ENCODE measurements at places on chromosomes 11 and 22.

DNA sequence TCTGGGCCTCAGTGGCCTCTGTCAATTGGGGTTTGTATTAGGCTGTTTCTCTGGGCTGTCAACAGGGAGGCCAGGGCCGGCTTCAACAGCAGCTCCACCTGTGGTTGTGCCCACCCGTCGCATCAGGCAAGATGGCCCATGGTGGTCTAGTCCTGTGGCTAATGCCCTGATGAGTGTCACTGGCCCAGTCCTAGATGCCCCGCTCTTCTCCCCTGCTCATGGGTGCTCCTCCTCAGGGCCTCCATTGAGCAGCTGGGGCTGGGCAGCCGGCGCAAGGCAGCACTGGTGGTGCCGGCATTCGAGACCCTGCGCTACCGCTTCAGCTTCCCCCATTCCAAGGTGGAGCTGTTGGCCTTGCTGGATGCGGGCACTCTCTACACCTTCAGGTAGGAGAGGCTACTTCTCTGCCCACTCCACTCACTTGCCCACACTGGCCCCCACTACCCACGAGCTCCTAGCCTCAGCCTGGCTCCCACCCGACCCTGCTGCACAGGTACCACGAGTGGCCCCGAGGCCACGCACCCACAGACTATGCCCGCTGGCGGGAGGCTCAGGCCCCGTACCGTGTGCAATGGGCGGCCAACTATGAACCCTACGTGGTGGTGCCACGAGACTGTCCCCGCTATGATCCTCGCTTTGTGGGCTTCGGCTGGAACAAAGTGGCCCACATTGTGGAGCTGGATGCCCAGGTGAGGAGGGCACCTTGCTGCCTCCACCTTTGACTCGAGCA, 5.4 kb downstream of the LARGE2 start:
- DNase-seq, result no peak

DNA sequence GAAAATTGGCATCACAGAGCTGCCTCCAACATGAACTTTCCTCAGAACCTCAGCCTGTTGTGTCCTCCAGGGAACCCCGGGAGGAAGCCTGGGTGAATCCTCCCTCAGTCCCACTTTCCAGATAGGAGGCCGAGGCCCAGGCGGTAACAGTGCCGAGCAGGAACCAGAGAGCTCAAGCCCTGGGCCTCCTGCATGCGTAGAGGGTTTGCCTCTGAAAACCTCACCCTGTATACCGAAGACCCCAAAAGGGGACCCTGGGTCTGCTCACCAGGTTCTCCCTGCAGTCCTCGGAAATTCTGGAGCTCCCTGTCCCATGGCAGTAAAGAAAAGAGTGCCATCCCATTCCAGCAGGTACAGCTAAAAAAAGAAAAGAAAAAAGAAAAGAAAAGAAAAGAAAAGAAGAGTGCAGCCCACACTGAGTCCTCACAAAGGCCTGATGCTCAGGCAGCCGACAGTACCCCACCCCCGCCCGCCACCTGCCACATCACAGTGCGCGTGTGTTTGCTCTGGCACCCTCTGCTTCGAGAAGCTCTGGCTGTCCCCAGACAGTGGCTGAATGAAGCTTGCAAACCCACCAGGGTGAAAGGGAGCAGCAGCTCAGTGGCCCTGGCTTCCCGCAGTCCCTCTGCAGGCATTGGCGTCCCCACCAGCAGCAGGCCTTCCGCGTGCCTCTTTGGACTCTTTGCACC, 28.4 kb upstream of the FADD start:
- no peak for DNase-seq

DNA sequence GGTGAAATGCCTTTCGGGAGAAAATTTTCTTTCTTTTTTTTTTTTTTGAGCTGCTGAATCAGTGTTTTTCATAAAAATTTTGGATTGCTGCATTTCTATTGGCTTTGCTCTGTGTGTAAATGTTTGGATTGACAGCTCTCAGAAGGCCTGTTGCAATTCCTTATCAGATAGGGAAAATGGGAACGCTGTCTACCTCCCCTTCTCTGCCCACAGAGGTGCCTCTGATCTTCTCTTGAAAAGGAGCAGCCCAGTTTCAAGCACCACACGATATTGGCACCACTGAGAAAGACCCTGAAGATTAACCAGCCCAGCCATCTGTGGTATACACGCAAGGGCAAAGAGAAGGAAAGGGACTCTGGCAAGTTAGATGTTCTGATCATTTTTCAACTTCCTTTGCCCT, 1272.2 kb downstream of the LRRC4C start:
- DNase-seq, result no peak

GRCh38 chr11:126405906-126406305, 50.4 kb downstream of the ST3GAL4 start:
- no peak for DNase-seq

DNA sequence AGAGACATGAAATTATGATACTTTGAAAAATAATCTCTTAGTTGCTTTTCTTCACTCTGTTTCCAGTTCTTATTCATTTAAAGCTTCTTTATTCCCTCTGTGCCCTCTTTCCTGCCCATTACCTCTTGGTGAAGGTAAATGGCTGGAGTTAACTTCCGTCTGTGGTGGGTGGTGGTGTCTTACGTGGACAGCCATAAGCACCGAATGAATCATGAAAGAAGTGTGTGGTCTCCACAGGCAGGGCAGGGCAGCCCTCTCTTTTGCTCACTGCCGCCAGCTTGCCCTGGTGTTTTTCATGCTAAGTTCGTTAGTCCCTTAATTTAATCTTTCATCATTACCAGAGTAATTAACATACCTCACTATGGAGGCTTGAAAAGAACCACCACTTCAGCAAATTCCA, 98.7 kb upstream of the SORL1-AS1 start:
- no peak for DNase-seq

DNA sequence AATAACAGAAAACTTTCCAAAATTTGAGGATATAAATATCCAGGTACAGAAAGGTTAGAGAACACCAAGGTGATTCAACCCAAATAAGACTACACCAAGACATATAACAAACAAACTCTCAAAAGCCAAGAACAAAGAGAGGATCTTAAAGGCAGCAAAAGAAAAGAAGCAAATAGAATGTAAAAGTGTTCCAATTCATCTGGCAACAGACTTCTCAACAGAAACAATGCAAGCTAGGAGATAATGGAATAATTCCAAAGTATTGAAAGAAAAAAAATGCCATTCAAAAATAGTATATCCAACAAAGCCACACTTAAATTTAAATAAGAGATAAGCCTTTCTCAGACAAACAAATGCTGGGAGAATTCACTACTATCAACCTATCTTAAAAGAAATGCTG, 153.0 kb upstream of the FAT3 start:
- DNase-seq, result no peak

DNA sequence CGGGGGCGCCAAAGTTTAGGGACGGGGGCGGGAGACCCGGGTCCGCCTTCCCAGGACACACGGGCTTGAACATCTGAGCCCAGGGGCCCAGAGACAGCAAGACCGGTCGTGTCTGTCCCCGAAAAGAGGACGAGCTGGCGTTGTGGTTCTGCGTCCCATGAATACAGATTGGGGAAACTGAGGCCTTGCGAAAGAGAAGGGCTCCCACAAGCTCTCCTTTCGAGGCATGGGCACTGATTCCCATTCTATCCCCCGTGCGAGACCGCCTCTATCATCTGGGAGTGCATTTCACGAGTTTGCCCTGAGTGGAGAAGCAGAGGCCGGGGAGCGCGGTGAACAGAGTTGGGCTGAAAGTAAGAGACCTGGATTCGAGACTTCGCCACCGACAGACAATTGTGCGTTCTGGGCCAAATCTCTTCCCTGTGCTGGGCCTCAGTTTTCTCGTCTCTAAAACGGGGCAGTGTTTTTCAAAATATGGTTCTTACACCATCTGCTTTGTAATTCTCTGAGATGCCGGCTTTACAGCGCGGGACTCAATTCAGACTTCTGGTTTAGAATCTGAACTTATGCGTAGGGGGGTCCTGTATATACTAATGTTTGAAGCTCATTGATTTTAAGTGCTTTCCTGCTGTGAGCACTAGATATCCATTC, 471 bp downstream of the RNF185 start:
- no peak for DNase-seq

- no peak for DNase-seq
Measured at GRCh38 chr11:121665206-121665838, 212.6 kb upstream of the SORL1-AS1 start.

- DNase-seq, result no peak
Measured at GRCh38 chr22:44947049-44947448, 62.8 kb downstream of the PHF21B start.

GRCh38 chr22:20466659-20467379, 28.8 kb downstream of the KLHL22 start:
- DNase-seq, result no peak

GRCh38 chr22:36037102-36037758, 8.6 kb upstream of the RBFOX2 start:
- no peak for DNase-seq

GRCh38 chr22:41833369-41834004, 582 bp downstream of the SREBF2 start:
- peak; percentile 50 for DNase-seq

DNA sequence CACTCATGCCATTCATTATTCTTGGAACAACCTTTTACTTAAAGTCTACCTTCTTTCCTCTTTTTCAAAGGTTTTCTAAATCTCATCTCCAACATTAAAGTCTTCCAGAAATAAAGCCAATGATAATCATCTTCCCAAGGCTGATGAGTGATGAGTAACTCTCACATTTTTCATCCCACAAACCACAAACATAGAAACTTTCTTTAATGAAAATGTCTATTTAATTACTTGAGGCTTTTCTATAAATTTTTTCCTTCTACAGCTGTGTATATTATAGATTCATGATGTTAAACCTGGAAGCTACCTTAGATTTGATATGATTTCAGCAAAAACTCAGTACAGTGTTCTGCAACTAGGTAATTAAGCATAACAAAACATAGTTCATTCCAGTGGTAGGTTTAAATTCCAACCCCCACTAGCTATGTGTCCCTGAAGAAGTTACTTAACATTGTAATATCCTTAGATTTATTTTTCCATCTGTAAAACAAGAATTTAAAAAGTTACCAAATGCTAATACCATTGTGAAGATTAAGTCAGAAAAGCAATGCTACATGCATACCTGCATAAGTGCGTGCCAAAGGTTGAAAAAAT, 845.4 kb downstream of the KCNA4 start:
- DNase-seq, result no peak

GRCh38 chr11:27300974-27301373, 62.0 kb downstream of the CCDC34 start:
- DNase-seq, result no peak

DNA sequence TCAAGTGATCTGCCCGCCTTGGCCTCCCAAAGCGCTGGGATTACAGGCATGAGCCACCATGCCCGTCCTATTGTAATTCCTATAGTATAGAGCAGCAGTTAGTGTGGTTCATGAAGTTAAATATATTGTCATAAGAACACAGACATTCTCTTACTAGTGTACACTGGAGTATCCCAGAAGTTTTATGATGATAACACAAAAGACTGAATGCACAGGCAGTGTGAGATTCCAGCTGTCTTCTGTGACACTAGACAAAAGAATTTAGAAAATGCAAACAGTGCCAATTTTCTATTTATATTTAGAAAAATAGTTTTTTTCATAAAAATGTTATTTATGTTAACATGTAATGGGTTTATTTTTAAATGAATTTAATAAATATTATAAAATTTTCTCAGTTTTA, 39.4 kb upstream of the RBX1 start:
- DNase-seq, result peak; percentile 39
